ENCODE measurements at places on chromosomes 2 and 18.

DNA sequence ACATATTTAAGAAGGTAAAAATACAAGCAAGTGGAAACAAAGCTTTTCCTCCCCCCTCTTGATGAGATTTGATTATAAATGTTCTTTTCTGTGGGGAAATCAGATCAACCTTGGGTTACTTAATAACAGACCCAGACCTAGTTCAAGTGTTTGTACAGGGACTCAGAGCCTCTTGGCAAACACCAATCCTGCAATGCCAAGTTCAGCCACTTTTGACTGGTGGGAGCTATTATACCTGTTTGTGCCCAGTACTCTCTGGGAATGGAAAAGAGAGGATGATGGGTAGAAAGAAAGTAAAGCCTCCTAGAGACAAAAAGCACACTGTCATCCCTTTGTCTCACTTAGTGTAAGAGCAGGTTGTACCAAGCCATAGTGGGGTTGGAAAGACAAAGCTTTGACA, 63.8 kb upstream of the EPHA4 start:
- no peak for DNase-seq

- no peak for DNase-seq
Observed at GRCh38 chr18:59744271-59744721, 47.1 kb upstream of the CCBE1 start.

GRCh38 chr2:147108548-147108947, 736.3 kb upstream of the ACVR2A start:
- no peak for DNase-seq

GRCh38 chr18:48542513-48543181, 3.8 kb downstream of the CTIF start:
- peak; percentile 6 for DNase-seq

GRCh38 chr2:30145826-30146336, 926 bp upstream of the YPEL5 start:
- DNase-seq, result no peak

DNA sequence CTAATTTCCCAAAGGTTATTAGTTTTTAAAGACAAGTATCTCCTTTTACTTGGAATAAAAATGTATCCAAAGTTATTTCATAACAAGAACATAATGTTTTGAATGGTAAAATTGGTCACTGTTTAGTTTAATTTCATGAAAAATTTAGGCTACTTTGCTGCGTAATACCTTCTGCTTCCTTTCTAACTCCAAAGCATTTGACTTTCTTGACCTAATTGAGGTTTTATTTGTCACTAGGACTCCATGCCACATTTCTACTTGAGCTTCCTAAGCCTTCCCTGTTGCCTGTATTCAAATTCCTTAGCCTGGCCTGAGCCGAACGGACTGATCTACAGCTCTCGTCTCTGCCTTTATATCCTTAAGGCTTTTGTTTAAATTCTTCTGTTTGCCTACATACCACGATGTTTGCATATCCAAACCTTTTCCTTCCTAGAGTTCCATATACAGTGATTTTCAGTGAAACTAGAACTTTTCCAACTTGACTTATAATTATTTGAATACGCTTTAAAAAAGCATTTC, 25.1 kb downstream of the ARMC9 start:
- no peak for DNase-seq

GRCh38 chr2:197450465-197450864, 2.9 kb upstream of the COQ10B start:
- DNase-seq, result no peak

- DNase-seq, result no peak
Observed at GRCh38 chr18:70046796-70047195, 99.1 kb upstream of the CD226 start.

DNA sequence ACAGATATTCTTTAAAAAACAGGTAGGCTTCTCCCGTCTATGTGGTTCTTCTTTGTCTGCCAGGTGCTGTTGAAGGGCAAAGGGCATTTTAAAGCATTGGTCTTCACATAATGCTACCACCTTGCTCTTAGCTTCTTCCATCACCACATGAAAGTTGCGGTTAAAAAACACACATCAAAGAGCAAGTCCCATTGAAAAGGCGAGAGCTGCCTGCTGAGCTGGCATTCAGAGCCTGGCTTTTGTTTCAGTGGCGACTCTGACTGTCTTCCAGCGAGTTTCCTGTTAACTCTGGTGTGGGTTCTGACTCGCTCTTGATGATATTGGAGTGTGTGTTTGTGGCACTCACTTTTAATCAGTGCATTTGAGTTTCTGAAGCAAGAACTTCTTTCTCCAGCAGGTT, 624.9 kb upstream of the FANCL start:
- no peak for DNase-seq

DNA sequence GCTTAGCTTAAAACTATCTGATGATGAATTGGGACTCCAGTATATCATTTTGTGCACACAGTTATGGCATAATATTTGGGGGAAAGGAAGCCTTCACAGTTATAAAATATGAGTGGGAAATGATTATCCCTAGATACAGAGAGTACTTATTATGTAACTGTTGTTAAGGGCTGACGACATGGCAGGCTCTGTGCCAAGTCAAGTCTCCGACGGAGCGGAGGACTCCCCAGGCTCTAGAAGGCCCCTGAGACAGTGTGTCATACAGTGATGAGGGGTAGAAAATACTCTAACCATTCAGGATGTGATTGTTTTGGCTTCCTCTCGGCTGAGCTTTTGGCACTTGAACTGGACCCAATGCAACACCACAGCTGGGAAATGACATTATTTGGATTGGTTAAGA, 211.8 kb downstream of the SLC8A1 start:
- peak; percentile 85 for DNase-seq

DNA sequence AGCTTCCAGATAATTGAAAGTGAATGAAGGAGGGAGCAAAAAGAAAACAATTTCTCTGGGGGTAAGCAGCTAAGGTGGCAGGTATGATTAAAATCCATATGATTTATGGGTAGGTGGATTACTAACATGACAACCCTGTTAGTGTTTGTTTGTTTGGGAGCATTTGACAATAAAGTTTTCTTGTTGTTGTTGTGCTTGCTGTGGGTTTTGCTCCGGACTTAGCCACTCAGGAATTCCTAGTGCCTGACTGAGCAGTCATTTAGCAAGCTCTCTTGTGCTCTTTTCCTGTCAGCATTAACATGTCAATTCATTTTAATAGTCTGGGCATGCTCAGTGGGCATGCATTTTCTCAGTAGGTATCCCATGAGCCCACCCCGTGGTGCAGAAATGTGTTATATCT, 674.8 kb upstream of the ZEB2 start:
- DNase-seq, result no peak

DNA sequence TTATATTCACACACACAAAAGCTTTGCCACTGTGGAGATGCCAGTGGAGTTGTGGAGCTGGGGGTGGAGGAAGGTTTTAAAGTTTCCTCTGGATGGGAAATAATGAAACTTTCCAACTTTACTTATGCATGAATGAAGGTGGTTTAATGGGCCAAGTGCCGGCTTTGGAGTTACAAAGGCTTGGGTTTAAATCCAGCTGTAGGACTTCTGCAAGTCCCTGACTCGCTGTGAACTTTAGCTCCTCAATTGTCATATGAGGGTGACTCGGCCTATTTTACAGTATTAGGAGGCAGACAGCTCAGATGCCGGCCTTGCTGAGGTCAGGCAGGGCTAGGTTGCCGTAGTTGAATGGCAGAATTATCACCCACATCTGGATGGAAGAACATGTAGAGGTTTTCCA, 415.8 kb upstream of the TRIB2 start:
- no peak for DNase-seq

DNA sequence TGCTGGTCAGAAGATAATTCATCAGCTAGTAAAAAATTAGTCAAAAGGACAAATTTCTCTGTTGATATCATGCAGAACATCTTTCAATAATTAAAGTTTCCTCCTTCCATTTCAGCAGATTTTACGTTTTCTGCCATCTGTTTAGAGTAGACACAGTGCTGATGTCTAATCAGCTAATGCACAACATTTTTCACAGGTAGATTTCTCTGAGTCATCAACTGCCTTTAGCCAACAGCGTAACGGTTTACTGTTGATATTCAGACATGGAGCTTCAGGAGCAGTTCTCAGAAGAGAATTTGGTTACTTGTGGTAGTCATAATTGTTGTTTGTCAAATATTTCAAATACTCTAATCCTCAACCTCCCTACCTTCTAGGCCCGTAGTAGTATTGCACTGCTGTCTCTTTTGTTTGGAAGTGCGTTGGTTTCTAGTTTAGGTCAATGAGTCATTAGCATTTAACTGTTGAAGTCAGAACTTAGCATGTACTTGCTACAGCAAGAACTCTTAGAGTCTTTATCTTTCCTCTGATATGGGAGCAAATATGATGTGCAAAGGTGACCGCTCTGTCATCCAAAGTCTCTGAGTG, 86.8 kb upstream of the TFPI start:
- no peak for DNase-seq

DNA sequence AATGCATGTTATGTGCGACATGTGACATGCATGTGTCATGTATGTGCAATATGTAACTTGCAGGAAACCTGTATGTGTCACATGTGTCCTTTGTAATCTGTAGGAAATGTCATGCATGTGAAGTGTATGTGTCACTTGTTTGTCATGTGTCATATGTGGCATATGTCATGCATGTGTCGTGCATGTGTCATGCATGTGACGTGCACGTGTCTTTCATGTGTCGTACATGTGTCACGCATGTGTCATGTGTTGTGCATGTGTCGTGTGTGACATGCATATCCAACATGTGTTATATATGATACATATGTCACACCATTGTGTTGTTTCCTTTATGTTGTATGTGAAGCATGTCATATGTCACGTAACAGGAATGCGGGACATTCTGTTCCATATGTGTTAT, 2153.2 kb upstream of the PIK3C3 start:
- no peak for DNase-seq

GRCh38 chr2:15890936-15891905, 49.1 kb upstream of the MYCN start:
- peak; percentile 38 for DNase-seq

DNA sequence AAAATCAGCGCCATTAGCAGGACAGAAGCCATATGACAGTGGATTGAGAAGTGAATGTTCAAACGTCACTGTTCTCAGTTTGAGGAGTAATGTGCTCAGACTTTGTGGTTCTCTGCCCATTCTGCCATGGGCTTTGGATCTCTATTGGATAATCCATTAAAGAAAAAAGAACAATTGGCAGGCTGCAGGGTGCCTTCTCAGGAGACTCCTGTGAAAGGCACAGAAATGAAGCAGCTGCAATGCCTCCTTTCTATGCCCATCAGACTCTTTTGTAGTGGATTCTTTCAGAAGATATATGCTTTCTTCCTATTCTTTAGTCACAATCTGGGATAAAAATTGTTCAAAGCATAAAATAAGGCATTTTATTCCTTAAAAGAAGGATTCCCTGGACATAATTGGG, 506.9 kb upstream of the KLHL29 start:
- DNase-seq, result no peak
